Chondrocyte (in vitro differentiated cells): ENCODE measurements at places on chromosomes 11 and 22.

- H3K36me3 ChIP-seq, result peaks cover 4% of the 10 kb centered on the region
- no peak overlapping the region for H3K27ac ChIP-seq
- peaks cover 5% of the 10 kb centered on the region for H3K27me3 ChIP-seq
- no peak for DNase-seq
These were observed 304.2 kb upstream of the CADM1 start for GRCh38 chr11:115808351-115808940.

DNA sequence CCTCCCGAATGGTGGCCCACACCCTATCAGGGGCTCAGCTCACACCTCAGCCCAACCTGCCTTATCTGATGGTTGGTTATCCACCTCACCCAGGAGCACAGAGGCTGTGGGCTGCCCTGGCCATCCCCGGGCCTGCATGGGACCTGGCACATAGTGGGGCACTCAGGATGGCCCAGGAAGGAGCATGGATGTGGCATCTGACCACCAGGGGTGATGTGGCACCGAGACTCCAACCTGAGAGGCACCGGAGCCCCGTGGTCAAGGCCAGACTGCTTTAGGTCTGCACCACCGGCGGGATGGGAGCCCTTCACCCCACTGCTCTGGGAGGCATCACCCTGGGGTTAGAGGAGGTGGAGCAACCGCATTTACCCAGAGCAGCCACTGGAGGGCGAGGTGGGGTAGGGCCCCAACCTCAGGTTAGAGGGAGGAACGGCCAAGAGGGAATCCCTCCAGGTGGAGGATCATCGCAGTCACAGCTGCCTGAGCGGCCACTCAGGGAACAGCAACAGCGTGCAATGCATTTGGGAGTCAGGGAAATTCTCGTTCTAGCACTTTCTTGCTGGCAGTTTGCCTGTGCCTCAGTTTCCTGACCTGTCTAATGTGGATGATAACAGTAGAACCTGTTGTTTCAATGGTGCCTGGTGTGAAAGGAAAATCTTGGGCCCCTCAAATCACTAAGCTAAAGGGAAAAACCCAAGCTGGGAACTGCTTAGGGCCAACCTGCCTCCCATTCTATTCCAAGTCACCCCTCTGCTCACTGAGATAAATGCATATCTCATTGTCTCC is 52.9 kb upstream of the CARS1 start:
- H3K27me3 ChIP-seq, result no peaks in the 10 kb centered on the region
- peaks cover 8% of the 10 kb centered on the region for H3K4me1 ChIP-seq
- H3K27ac ChIP-seq, result no peak overlapping the region
- no peak overlapping the region for H3K4me3 ChIP-seq

DNA sequence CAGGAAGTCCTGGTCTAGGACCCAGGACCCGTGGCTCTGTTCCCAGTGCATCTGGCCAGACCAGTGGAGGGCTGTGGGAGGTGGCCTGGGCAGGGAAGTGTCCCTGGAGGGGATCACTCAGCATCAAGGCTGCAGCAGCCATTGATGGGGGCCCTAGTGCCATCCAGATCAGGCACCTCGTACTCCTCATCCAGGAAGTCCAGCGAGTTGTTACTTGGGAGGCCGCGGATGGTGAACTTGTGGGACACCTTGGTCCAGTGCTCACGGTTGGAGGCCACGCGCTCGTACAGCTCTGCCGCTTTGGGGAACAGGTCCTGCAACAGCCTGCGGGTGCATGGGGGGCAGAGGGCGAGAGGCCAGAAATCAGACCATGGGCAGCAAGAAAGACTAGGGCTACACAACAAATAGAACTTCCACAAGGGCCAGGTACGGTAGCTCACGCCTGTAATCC is 96.9 kb downstream of the PDE2A start:
- H3K4me1 ChIP-seq, result peaks cover 3% of the 10 kb centered on the region
- H3K27ac ChIP-seq, result no peak overlapping the region
- no peaks in the 10 kb centered on the region for H3K36me3 ChIP-seq

GRCh38 chr11:35742707-35743454 is 80.3 kb downstream of the TRIM44 start:
- no peak overlapping the region for H3K27ac ChIP-seq
- H3K4me3 ChIP-seq, result no peak overlapping the region
- H3K4me1 ChIP-seq, result peaks cover 24% of the 10 kb centered on the region
- peaks cover 16% of the 10 kb centered on the region for H3K36me3 ChIP-seq
- no peak for DNase-seq

- peaks cover 18% of the 10 kb centered on the region for H3K36me3 ChIP-seq
- no peak for DNase-seq
- H3K4me3 ChIP-seq, result no peak overlapping the region
- peaks cover 48% of the 10 kb centered on the region for H3K4me1 ChIP-seq
- H3K27ac ChIP-seq, result peak overlapping the region; percentile 77
These were observed 20.7 kb downstream of the ATG16L2 start for GRCh38 chr11:72834905-72835304.

DNA sequence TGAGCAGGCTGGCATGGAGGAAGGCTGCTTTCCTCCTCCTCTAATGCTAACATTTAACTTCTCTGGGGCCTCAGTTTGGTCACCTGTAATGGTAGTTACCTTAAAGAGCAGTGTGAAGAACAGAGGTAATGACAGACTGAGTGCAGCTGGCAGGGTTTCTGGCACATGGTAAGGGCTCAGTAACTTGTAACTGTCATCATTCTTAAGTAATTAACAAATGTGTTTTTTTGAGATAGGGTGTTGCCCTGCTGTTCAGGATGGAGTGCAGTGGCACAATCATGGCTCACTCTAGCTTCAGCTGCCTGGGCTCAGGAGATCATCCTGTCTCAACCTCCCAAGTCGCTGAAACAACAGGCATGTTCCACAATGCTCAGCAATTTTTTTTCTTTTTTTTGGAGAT is 242.0 kb upstream of the SYN3 start:
- no peak overlapping the region for H3K27ac ChIP-seq
- H3K36me3 ChIP-seq, result no peaks in the 10 kb centered on the region
- H3K4me3 ChIP-seq, result no peak overlapping the region
- H3K27me3 ChIP-seq, result no peaks in the 10 kb centered on the region

DNA sequence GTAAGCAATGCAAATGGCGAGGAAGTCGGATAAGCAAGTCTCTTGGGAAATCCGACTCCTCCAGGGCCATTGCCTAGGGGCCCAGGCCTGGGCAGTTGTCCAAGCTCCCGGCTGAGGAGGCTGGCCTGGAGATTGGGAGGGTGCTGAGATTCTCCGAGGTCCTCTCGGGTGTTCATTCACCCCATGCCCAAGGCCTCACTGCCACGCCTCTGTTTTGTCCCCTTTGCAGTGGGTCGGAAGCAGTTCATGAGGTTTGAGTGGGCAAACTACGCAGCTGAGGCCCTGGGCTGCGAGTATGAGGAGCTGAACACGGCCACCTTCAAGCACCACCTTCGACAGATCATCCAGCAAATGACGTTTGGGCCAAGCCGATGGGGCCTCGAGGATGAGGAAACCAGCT is 81.3 kb downstream of the MYO18B start:
- no peak overlapping the region for H3K27ac ChIP-seq
- H3K4me3 ChIP-seq, result no peak overlapping the region
- no peaks in the 10 kb centered on the region for H3K4me1 ChIP-seq
- peak; percentile 60 for DNase-seq
- peaks cover 42% of the 10 kb centered on the region for H3K27me3 ChIP-seq
- H3K36me3 ChIP-seq, result no peaks in the 10 kb centered on the region
